ENCODE measurements at places on chromosomes 7 and 10.

GRCh38 chr10:9745158-9745557 lies 1272.5 kb upstream of the CELF2 start:
- no peak for DNase-seq

GRCh38 chr10:8056378-8056777 lies 1.9 kb downstream of the GATA3 start:
- no peak for DNase-seq

DNA sequence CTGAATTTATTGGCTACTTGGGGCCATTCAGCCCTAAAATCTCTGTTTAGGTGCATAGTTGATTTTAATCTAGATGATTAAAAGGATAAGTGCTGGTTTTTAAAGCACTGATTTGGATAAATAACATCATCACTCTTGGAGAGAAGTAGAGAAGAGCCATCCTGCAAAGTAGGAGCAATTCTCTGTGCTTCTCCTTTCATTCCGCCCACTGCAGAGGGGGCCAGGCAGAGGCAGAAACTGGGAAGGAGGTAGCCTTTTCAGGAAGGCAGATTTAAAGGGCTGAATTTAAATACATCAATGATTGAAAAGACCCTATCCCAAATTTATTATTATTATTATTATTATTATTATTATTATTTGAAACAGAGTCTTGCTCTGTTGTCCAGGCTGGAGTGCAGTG lies 14.1 kb downstream of the MAP3K8 start:
- DNase-seq: no peak

- DNase-seq: no peak
Measured at GRCh38 chr10:30748152-30748973, 118.8 kb upstream of the LYZL2 start.

- DNase-seq: no peak
Measured at GRCh38 chr7:131640686-131641085, 84.3 kb upstream of the PODXL start.

- peak; percentile 24 for DNase-seq
Measured at GRCh38 chr10:77548157-77548556, 89.5 kb downstream of the KCNMA1 start.

DNA sequence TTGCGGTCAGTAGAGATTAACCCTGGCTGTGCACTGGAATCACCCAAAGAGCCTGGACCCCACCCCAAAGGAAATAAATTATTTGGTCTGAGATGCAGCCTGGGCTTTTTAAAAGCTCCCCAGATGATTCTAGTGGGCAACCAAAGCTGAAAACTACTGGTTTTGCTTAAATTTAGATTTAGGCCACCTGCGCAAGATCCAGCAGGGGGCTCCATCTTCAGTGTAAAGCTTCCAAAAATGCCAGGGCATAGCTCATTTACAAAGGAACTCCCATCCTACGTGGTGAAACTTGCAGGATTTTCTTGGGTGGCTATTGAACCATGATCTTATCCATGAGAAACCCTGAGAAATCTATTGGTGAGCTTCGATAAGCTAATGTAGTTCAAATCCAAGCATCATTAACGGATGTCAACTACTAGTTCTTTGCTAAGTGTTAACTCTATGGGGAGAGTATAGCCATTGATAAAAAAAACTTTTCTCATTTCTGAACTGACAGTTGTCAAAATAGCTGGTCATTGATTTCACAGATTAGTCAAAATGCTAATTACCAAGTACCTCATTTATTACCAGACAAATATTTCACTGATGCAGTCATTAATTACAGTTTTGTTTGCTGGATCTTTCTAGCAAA lies 315.3 kb downstream of the LHFPL3 start:
- no peak for DNase-seq

GRCh38 chr7:18458830-18459229 lies 36.7 kb upstream of the HDAC9 start:
- DNase-seq: peak; percentile 26

- no peak for DNase-seq
Measured at GRCh38 chr10:131732631-131733127, 168.1 kb upstream of the PPP2R2D start.

DNA sequence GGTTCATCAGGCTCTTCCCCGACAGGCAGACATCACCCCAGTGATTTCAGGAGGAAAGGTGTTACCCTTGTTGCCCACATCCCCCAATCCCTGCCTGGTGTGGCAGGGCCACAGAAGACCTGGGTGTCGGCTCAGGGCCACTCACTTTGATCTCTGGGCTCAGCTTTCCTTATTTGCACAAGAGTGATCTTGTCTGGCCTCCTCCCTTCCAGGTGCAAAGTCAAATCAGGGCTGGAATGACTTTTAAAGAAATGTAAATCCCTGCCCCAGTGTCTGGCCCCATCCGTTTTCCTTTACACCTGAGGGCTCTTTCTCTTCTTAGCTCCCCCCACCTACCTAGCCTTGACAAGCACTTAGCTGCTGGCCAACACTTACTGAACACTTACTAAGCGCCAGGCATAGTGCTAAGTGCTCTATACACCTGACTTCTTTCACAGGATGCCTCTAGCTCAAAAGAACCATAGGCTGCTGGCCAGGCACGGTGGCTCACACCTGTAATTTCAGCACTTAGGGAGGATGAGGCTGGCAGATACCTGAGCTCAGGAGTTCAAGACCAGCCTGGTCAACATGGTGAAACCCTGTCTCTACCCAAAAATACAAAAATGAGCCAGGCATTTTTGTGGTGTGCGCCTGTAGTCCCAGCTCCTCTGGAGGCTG lies 979 bp upstream of the NODAL start:
- DNase-seq: no peak

- DNase-seq: no peak
Measured at GRCh38 chr7:30694218-30694745, 12.0 kb upstream of the CRHR2 start.

DNA sequence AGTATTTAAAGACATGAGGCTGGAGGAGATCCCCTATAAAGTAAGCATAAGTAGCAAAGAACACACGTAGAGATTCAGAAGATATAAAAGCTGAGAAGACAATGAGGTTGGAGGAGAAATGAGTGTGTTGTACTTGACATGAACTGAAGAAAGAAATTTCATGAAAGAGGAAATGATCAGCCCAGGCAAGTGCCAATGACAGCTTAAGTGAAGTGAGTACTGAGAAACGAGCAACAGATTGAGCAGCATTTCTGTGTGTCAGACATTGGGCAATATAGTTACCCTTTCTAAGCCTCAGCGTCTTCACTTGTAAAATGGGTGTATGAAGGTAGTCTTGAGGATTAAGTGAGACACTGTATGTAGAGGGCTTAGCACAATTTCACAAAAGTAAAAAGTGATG lies 4.8 kb upstream of the LIPA start:
- DNase-seq: no peak

- no peak for DNase-seq
Measured at GRCh38 chr10:919481-919880, 12.0 kb downstream of the LARP4B start.

DNA sequence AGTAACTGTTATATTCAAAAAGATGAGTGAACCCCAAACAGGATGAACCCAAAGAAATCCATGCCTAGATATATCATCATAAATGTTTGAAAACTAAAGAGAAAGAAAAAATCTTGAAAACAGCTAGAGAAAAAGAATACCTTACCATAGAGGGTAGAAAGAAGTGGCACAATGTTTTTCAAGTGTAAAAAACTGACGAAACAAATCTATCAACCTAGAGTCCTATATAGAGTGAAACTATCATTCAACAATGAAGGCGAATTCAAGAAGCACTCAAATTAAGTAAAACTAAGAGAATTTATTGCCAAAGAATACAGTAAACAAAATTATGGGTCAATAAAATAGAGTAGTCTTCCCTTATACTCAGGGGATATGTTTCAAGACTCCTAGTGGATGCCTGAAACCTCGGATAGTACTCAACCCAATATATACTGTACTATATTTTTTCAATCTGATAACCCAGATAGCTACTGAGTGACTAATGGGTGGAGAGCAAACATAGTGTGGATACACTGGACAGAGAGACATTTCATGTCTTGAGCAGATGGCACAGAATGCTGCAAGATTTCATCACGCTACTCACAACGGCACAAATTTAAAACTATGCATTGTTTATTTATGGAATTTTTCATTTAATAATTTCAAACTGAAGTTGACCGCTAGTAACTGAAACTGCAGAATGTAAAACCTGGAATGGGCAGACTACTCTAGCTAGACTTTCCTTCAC lies 52.6 kb upstream of the TMEM106B start:
- DNase-seq: peak; percentile 77

- no peak for DNase-seq
Measured at GRCh38 chr7:102898532-102898859, 14.3 kb upstream of the LRRC17 start.

Data from fibroblast of gingiva (primary cell).